ENCODE measurements at places on chromosomes 16 and 17. TPM values are rescaled to one million over a fixed set of nuclear protein-coding genes. Genes with fewer than 3 reads are reported as not detected.

DNA sequence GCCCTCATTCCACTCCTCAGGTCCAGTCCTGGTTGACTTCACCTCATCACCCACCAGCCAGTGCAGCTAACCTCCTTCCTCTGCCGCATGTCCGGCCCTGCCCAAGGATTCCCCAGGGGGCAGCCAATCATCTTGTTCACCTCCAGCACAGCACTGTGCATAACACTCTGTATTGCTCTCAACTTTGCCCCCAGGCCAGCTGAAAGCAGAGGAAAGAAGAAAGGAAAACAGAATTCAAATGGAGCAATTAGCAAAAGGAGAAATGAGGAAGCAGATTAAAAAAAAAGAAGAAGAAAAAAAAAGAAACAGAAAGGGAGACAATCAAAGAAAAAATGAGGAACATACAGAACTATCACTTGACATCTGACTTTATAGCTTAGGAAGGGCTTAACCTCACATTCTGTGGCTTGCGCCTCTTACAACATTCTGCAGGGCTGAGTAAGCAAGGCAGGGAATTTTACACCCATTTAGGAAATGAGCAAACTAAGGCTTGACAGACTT, 26.1 kb downstream of the GAS7 start:
- H3K36me3 ChIP-seq: no peaks in the 10 kb centered on the region
- peak overlapping the region; percentile 92 for H3K27ac ChIP-seq
- peaks cover 71% of the 10 kb centered on the region for H3K4me1 ChIP-seq
- peak; percentile 96 for DNase-seq
- H3K4me3 ChIP-seq: no peak overlapping the region

- DNase-seq: peak; percentile 29
- H3K36me3 ChIP-seq: no peaks in the 10 kb centered on the region
- no peaks in the 10 kb centered on the region for H3K4me1 ChIP-seq
- H3K4me3 ChIP-seq: no peak overlapping the region
- no peak overlapping the region for H3K27ac ChIP-seq
These were observed 254.6 kb downstream of the HS3ST3A1 start for GRCh38 chr17:13346996-13347762.

DNA sequence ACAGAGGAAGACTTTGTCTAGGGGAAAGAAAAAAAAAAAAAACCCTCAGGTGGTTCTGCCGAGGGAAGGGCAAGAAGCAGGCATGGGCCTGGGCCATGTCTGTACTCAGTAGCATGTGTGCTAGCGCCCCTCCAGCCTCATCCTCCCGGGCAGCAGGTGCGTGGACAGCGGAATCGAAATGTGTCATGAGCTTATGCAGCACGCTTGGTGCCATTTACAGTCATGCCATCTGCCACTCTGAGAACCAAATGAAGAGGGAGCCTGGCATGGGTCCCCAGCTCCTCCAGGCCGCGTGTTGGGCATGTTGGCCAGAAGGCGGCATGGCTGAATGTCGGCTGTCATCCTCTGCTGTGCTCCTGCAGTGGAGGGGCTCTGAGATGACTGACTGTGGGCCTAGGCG, 31.4 kb downstream of the CRAMP1 start:
- H3K27ac ChIP-seq: no peak overlapping the region
- H3K4me1 ChIP-seq: peaks cover 13% of the 10 kb centered on the region
- H3K4me3 ChIP-seq: no peak overlapping the region
- H3K27me3 ChIP-seq: no peaks in the 10 kb centered on the region

GRCh38 chr16:58629733-58630640, at the start of gene CNOT1:
CNOT1 (minus strand) TSS chr16:58629826; CDS start chr16:58599337, 30,489 bp downstream.
- H3K4me3 ChIP-seq: peak within 1 kb of the TSS; percentile 73
- peaks cover 17% of the 10 kb centered on the region for H3K4me1 ChIP-seq

DNA sequence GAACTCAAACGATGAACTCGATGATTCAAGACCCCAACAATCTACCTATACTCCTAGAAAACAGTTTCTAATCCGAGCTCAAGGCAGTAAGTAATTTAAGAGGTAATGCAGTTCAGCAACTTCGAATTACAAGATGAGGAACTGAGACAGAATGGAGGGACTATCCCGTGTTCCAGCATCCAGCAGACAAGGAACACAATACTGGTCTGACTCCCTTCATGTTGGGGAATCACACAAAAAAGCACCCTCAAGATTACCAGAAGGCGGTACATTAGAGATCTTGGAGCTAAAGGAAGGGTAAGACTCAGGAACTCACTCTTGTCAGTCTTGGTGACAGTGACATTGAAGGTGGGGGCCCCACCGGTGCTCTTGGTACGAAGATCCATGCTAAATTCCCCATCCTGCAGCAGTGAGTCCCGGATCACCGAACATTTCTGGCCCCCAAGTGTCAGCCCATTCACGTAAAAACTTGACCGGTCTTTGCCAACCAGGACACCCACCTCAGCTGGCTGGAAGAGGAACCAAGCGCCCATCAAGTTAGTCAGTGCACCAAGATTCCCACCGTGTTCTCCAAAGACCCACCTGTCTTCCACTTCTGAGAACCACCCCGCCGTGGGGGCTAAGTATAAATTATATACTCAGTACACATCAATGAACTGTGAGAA, 1.9 kb downstream of the PFN1 start:
- peaks cover 32% of the 10 kb centered on the region for H3K36me3 ChIP-seq
- DNase-seq: peak; percentile 86
- peak overlapping the region; percentile 94 for H3K27ac ChIP-seq
- peak overlapping the region; percentile 94 for H3K4me3 ChIP-seq

The HAS3 gene
- polyA plus RNA-seq: not detected

The CD300H gene
- polyA plus RNA-seq: 84.7 TPM

- H3K4me1 ChIP-seq: no peaks in the 10 kb centered on the region
- no peak overlapping the region for H3K27ac ChIP-seq
- H3K27me3 ChIP-seq: no peaks in the 10 kb centered on the region
- no peak overlapping the region for H3K4me3 ChIP-seq
- no peak for DNase-seq
- peaks cover 100% of the 10 kb centered on the region for H3K36me3 ChIP-seq
These were observed 31.6 kb downstream of the CYB5D2 start for GRCh38 chr17:4174556-4174955.

- no peaks in the 10 kb centered on the region for H3K36me3 ChIP-seq
- peaks cover 67% of the 10 kb centered on the region for H3K27me3 ChIP-seq
- no peak overlapping the region for H3K27ac ChIP-seq
- DNase-seq: no peak
These were observed 28.6 kb downstream of the OSBPL7 start for GRCh38 chr17:47792979-47793378.

DNA sequence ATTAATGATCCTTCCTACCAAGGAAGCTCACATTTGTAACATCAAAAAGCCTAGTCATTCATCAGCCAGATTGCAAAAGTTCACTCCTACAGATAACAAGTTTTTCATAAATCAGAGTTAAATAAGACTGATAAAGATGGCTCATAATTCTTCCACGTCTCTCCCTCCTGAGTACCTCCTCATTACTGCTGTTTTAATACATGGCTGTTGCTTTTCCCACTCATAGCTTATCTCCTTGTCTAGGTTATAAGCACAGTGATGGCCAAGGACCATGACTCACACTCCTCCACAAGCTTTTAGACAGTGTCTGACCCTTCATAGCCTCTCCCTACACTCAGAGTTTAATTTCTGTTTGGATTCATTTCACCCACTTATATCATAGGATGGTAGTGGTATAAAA, 100.9 kb upstream of the MON1B start:
- H3K36me3 ChIP-seq: no peaks in the 10 kb centered on the region
- H3K27ac ChIP-seq: no peak overlapping the region
